ENCODE measurements at places on chromosomes 4 and X.

- no peak for DNase-seq
Observed at GRCh38 chrX:48802905-48803200, 986 bp downstream of the HDAC6 start.

DNA sequence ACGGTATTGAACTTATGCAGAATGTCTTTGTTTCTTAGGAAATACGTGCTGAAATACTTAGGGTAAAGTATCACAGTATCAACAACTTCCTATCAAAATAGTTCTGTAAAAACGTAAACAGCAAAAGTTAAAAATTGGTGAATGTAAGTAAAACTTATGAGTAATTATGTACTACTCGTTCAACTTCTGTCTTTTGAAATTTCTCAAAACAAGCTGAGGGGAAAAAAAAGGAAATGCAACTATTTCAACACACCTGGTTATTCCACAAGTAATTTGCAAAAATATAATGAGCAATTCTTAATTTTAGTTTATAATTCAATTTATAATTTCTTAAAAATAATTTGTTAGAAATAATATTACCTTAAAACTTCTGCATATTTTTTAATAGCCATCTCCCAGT, 8.3 kb downstream of the PPID start:
- no peak for DNase-seq

DNA sequence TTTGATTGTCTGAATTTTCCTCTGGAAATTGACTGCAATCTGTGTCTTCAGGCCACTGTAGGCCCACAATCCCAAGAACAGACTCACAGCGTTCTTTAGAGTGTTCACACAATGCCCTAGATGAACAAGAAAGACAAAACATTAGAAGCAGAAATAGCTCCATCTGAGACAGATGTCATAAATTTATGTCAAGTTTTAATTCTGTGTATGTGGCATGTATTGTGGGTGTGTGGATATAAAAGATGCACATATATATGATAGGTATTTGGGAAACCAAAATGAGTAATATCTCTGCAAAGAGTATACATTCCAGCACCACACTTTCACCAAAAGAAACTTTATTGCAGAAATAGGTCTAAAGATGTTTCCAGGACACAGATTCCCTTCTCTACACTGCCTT, 176.1 kb downstream of the CORIN start:
- no peak for DNase-seq

DNA sequence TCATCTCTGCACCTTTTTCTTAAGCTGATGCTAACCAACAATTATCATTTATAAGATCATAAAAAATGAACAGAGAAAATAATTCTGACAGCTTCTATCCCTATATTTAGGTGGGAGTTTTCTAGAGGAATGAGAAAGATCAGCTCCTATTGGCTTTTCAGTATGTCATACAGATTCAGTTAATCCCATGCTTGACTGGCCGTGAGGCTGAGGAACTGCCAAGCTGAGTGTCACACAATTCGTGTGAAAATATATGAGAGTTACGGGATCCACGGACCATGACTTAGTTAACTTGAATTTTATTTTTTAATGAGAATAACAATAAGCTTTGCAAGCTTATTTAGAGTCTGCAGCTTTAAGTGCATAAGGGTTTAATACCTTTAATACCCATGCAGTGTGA, 37.5 kb downstream of the PHEX start:
- no peak for DNase-seq

- no peak for DNase-seq
Observed at GRCh38 chr4:172168888-172169287, 355.7 kb downstream of the GALNTL6 start.

DNA sequence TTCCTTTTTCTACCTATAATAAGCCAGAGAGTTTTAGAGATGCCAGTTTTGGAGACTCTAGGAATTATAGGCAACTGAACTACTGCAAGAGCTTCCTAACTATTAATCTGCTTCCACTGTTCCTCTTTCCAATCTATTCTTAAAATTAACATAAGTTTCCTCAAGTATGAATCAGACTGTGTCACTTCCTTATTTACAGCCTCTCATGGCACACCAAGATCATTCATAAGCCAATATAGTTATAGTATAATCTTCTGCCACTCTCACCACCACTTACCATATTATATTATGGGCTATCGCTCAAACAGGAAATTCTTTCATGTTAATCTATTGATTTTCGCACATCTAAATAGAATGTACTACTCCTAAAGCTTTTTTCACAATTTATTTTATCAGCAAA, 383.5 kb downstream of the STPG2 start:
- no peak for DNase-seq

GRCh38 chrX:154352012-154352401, 22.4 kb downstream of the FLNA start:
- no peak for DNase-seq

GRCh38 chr4:2408401-2408958, 10.0 kb downstream of the ZFYVE28 start:
- DNase-seq = no peak

- DNase-seq = no peak
Observed at GRCh38 chrX:10819973-10820372, 199.6 kb upstream of the MID1 start.

GRCh38 chr4:147054228-147054872, 108.7 kb upstream of the TTC29 start:
- no peak for DNase-seq

DNA sequence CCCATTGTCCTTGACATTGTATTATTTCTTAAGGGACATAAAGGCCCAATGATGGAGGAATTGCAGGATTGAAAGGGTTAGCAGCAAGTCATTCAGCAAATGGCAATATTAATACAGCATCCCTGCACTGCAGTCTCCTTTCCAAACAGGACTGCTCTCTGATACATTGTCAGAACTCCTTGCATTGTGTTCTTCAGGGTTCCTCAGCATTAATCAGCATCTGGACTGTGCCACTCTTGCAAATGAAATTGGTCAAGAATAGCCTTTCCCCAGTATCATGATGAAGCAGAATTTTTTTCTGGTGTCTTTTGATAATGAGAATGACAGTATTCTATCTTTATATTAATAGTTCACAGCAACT, 272.6 kb upstream of the HAND2 start:
- no peak for DNase-seq

DNA sequence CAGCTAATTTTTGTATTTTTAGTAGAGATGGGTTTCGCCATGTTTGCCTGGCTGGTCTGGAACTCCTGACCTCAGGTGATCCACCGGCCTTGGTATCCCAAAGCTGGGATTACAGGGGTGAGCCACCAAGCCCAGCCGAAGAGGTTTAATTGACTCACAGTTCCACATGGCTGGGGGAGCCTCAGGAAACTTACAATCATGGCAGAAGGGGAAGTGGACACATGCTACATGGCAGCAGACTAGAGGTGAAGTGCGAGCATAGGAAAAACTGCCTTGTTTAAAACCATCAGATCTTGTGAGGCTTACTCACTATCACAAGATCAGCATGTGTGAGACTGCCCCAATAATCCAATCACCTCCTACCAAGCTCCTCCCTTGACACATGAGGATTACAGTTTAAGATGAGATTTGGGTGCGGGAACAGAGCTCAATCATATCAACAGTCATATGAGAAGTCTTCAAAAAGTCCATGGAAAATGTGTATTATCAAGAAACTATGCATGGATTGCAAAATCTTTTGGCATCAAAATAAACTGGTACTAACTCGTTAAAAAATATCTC, 25.8 kb upstream of the RPL39 start:
- DNase-seq = no peak

GRCh38 chr4:36115312-36115711, 129.0 kb downstream of the ARAP2 start:
- DNase-seq = no peak

DNA sequence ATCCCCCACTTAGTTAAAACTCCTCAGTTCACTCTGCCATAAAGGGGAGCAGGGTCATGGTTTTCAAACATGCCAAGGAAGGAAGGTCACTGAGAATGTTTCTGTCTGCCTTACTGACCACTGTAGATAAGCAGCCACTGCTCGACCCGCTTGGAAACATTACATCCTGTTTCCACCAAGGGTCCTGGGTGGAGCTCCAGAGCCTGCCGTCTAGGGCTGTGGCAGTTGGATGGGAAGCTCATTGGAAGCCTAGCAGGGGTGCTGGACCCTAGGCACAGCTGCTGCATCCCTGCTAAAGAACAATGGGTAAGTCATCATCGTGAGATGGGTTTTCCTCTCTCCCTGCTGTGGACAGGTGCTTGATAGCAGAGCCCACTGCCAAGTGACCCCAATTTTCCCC, 76.0 kb upstream of the SRD5A3 start:
- no peak for DNase-seq

- no peak for DNase-seq
Observed at GRCh38 chrX:121598356-121598755, 550.9 kb downstream of the GLUD2 start.

- no peak for DNase-seq
Observed at GRCh38 chr4:87851332-87851731, 18.6 kb downstream of the MEPE start.

DNA sequence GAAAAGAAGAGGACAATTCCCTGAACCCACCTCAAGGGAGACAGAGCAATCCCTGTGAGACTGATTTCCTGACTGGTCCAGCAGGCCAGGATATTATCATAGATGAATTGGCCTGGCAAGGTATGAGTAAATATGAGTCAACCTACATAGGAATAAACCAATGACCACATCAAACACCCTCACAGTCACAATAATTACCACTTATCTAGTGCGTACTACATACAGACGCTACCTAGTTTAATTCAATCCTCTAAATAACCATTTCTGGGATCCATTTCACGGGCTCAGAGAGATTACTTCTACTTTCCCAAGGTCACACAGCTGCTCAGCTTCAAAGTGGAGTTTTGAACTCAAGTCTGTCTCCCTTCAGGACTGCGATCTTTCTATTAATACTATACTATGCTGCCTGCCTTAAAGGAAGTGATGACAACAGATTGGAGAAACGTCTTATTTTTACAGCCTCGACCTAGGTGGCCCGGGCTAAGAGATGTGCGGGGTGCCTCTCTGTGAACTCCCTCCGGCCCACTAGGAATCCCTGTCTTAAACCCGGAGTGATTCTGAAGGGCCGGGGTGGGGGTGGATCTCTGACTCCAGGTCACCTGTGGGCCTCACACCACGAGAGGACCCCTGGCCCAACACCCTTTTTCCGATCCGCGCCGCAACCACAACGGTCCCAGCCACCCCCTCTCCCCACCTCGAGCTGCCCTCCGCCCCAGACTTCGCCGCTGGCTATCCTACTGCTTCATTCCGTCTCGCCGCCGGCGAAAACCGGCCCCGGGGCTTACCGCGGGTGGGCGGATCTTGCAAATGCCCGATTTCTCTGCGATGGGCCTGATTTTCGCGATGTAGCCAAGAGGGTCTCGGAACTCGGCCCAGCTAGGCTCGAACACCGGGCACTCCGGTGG, 800 bp downstream of the KDM5C start:
- no peak for DNase-seq

- DNase-seq = peak; percentile 56
Observed at GRCh38 chrX:131746491-131746968, 202.7 kb downstream of the OR13H1 start.

DNA sequence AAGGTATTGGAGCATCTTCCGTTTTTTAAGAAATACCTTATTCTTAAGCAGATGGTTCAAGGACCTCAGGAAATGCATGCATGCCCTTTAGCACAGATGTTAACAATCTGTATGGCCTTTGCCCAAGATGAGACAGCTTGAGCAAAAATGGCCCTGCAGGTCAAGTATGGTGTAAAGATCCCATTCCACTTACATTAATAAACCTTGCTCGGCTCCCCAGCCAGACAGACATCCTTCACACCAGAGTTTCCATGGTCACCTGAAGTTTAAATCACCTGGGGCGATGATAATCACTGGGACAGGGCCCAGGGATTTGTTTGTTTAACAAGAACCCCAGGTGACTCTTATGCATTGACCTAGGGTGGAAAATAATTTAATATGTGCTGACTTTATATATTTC, 287.0 kb upstream of the NOCT start:
- no peak for DNase-seq

GRCh38 chr4:127165971-127166370, 466.8 kb upstream of the INTU start:
- no peak for DNase-seq

DNA sequence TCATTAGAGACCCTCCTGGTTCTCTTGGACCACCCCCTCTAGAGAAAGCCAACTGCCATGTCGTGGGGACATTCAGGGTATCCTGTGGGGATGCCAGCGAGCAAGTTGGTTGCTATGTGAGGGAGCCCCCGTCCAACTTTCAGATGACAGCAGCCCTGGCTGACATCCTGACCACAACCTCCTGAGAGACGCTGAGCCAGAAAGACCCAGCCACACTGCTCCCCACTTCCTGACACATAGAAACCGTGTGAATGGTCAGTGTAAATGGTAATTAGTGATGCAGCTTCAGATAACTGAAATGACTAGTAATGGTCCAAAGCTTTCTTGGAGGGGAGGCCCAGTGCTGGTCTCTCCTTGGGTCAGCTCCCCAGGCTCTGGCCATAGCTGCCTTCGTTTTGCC, 10.8 kb downstream of the CLCN4 start:
- no peak for DNase-seq

DNA sequence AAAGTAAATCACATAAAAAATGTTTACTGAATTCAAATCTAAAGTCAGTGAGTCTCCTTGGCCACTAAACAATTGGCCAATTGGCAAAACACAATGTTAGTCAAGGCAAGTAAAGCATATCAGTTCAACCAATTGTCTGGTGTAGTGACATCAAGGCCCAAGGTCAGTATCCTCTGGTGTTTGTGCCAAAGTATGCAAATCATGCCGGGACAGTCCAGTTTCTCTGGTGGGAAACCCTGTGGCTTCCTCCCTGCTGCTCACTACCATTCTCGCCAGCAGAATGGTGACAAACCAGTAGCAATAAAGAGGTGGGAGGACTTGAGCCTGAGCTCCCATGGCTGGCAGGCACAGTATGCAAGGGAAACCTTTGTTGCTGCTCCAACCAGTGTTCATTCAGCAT, 314.9 kb upstream of the FGF13 start:
- no peak for DNase-seq

DNA sequence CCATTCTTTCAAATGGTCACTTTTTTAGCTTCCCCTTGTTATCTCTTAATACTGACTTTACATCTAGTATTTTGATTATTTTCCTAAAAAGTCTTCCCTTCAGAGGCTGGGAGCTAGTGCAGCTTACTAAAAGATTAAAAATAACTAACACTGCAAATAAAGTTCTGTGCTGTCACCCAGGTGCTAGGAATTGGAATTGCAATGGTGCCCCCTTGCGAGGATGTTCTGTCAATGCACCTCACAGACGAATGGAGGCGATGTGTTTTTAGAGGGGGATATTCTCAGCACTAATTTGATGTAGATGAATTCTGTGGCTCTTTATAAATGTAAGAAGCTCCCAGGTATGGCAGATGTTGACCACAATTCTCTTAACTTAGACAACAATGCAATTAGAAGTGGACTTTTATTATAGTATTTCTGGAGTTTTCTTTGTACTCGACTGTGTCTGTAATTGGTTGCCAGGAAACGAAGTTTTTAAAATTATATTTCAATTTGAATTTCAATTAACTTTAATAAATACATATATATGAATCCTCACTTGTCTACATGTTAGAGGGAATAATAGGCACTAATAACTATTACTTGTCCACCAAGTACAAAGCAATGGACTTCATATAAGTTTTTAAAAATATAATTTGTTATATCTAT, 22.0 kb upstream of the SMIM31 start:
- DNase-seq = no peak

Data from NCI-H1436 (cell line).